ENCODE measurements at places on chromosomes 16 and 17. TPM values are rescaled to one million over a fixed set of nuclear protein-coding genes. Genes with fewer than 3 reads are reported as not detected.

DNA sequence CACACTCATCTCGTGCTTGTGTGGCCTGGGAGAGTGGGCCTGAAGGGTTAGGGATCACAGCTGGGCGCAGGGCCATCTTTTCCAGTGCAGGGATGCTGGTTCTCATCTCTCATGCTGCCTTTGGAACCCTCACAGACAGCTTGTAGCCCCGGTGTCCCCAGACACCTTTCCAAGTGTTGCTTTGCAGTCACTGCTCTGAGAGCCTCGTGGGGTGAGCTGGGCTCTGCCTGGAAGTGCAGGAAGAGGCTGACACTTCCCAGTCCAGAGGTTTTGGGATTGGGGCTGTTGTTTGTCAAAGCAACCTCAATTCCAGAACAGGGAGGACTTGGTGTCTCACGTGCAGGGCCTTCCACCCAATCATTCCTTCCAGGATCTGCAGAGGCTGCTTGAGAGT lies 28.2 kb downstream of the TBX4 start:
- no peak for DNase-seq

GRCh38 chr17:6326483-6326882 lies 108.4 kb downstream of the AIPL1 start:
- no peak for DNase-seq

The CDH8 gene
- not detected for total RNA-seq

DNA sequence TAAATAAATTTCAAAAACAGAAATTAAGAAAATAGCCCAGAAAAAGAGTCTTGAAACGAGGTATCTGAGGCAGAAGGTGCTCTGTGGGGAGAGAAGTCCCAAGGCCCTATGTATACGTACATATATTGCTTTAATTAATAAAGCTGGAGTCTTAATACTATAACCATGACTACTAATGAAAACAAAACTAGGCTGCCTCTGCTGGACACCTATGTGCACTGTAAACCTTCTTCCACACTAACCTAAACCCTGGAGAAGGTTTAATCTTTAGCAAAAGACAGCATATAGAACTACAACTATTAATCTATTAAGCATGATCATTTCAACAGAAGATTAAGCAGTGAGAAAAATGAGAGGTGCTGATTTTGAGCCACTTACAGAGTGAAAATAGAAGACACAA lies 153.9 kb upstream of the C17orf78 start:
- no peak for DNase-seq

DNA sequence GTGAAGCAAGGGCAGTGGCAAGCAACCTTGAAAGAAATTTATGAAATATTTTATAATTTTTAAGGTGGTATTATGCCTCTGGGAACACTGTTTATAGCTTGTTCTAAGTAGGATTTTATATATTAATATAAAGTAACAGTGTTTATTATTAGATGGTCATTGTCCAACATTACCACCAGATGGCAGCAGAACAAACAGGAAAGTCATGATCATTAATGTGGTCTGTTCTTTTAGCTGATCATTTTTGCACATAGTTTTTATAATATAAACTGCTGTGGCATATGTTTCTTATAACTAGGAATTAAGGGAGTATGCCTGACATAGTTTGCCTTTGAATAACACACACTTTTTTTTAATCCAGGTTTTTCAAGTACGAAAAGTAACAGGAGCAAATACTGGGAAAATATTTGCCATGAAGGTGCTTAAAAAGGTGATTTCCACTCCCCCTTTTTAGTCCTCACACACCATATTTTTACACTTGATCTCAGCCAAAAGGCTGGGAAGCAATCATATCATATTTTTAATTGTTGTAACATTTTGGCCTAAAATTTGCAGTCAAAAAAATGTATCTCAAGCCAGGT lies 21.4 kb downstream of the RPS6KB1 start:
- DNase-seq = no peak

- DNase-seq = no peak
Observed at GRCh38 chr17:32235588-32235987, 30.0 kb upstream of the RHBDL3 start.

DNA sequence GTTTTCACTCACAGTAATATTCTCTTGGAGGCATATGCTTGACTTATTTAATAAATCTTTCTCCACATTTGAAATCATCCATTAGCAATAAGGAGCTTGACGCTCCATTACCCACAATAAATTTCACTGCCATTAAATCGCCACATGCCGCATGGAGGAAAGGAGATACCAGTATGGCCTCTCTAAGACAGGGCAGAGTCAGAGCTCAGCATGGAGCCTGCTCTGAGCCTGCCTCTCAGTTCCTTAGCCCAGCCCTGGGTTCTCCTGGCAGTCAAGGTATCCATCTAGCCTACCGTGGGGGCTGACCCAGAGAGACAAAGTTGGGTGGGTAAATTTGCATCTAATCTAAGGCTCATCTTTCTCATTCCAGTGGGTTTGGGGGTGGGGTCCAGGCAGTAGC lies 80.3 kb upstream of the CES5A start:
- no peak for DNase-seq

The CLEC18A gene
- 0.39 TPM for total RNA-seq

- no peak for DNase-seq
Observed at GRCh38 chr17:10513299-10514067, 4.9 kb downstream of the MYH1 start.

DNA sequence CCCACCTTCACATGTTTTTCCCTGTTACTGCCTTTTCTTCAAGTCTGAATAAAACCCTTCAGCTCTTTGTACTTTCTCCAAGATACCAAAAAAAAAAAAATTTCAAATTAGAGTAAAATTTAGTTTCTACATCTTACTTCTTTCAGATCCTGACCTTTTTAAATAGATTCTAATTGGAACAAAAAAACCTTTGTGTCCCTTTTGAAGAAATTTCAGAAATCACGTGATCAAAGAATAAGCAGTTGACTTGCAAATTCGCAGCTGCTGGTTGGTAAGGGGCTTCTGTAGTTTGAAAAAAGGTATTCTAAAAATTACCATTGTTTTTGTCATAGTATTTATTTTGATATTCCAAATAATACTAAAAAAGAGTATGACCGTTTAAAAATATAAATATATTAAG lies 71.7 kb downstream of the CDC27 start:
- DNase-seq = no peak

GRCh38 chr17:8954339-8954738 lies 11.2 kb downstream of the PIK3R5 start:
- DNase-seq = peak; percentile 69

DNA sequence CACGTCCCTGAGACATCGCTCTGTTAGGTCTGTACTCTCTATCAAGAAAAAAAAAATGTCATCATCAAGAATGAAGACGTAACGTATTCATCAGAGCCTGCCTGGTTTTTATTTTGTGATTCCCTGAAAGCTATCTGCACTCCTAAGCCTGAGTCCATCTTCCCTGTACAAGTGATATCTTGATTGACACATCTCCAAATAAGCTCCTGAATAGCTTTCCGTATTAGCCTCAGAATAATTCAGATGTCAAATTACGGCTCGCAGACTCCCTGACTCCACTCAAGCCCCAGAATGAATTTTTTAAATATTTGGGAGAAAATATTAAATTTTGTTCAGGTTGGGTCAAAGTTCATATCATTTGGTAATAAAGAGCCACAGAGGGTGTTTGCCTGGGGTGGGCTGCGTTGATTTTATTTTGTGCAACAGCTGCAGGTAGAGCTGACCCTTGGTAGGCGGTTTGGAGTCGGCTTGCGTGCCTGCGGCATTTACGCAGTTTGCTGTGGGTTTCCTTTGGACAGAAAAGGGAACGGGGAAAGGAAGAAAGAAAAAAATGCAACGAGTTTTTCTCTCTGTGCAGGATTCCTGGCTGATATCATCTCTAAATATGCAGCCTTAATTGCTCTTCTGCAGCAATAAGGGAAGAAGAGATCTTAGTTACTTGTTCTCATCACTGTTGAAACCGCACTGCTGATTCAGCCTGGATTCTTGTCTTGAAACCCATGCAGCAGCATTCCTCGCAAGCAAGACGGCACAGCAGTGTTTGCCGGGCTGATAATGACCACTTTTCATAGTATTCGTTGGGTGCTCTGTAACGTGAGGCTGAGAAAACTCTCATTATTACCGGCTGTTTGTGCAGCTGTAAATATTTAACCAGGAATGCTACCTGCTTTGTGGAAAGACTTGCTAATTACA lies 114.7 kb downstream of the IRX3 start:
- DNase-seq = no peak

DNA sequence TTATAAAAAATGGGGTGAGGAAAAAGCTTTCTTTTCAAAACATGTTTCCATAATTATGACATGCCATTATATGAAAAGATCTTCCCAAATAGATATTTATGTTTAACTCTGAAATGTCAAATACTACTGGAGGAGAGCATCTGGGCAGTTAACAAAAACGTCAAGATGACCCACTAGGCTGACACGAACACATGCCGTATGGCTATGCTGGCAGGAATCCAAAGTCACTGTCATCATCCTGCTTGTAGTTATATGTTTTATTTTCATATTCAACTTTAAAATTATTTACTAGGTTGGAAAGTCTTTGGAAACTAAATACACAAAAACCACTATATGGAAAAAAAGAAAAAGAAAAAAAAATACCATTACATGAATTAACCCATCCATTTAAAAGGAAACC lies 27.3 kb downstream of the ANKFY1 start:
- DNase-seq = no peak

GRCh38 chr17:72107100-72107499 lies 13.7 kb upstream of the SOX9 start:
- DNase-seq = no peak

GRCh38 chr17:17988427-17988945 lies 15.8 kb downstream of the DRC3 start:
- no peak for DNase-seq

The PRR35 gene
- total RNA-seq = not detected

GRCh38 chr17:77959926-77960521 lies 1.5 kb downstream of the TNRC6C start:
- no peak for DNase-seq

DNA sequence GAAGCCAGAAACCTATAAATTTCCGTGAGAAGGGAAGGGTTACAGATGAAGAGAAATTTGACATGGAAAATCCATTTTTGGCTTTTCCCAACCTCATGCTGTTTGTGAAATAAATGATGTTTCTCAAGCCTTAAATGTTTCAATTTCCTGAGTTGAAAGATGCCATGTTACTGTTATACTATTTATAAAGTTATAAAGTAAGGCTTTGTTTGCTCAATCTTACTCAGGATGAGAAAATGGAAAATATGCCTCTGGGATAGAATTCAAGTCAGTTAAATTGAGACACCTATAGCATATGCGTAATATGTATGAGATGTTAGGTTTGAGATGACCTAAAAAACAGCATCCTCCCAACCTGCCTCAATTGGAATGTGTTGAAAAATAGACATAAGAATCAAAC lies 19.9 kb upstream of the FAM20A start:
- DNase-seq = no peak

DNA sequence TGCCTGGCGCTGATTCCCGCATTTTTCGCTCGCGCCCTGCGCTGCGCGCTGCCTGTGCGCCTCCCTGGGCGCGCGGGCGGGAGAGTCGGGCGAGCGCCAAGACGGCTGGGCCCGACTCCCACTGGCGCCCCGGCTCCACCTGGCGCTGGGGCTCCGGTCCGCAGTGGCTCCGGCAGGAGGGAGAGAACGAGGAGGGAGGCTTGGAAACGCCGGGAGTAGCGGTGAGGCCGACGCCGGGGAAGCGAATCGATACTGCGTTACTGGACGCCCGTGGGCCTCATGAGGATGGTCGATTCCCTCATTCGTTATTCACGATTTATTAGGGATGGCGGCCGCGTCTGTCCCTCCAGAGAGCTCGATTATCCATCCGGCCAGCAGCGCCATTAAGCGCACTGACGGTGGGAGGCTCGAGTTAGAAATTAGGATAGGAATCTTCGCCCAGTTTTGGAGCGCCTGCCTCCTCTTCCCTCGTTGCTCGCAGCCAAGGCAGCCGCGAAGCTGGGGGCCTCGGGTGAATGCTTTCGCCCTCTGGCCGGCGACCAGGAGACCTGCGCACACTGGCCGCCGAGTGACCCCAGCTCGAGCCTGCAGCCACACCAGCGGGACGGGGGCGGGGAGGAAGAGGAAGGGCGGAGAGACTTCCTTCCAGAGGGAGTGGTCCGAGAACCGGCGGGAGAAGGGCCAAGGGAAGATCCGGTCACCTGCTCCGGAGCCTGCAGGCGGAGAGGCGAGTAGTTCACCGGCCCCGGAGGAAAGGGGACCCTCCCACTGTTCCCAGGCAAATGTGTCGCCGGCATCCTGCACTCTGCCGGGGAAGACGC lies 1.3 kb upstream of the PCGF2 start:
- no peak for DNase-seq
